T-helper 1 cell (primary cell): ENCODE measurements at places on chromosomes 7 and 10.

- no peak for DNase-seq
Measured at GRCh38 chr7:130151591-130152492, 53.4 kb downstream of the TMEM209 start.

DNA sequence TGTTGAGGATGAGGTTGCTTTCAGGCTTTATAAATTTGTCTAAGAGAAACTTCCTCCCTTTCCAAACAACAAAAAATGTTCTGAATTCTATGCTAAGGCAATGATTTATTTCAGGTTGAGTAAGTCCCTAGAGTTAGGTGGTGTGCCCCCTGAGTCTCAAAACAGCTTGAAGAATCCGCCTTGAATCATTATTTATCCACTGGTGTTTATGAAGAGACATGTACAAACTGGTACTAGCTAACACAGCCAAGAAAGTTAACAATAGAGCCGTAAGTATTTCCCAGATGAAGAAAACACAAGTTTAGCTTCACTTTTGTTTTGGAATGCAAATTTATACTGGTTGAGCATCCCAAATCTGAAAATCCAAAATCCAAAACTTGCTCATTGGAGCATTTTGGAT, 66.2 kb upstream of the SRPK2 start:
- no peak for DNase-seq

DNA sequence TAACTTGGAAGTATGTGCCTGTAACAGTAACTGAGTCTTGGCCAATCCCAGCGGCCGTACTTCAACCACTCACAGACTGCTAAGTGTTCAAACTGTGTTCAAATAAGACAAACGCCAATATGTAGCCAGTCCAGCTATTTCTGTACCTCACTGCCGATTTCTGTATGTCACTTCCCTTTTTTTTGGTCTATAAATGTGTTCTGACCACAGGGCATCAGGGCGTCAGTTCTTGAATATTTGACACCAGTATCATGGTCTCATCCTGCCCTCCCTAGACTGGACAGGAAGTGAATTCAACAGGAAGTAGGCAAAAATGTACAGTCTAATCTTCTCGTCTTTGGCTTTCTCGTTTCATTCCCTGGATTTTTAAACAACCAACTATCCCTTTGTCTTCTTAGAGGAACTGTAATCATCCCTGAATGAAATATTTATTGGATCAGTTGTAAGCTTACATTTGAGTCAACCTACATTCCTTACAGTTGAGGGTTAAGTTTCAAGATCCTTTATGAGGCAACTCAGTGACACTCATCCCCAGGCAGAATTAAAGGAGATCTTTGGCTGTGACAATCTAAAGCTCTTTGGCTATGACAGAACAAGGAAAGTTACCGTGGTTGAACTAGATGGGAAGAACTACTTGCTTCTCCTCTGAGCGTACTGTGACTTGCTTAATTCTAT, 232.7 kb downstream of the NSUN6 start:
- DNase-seq: no peak

DNA sequence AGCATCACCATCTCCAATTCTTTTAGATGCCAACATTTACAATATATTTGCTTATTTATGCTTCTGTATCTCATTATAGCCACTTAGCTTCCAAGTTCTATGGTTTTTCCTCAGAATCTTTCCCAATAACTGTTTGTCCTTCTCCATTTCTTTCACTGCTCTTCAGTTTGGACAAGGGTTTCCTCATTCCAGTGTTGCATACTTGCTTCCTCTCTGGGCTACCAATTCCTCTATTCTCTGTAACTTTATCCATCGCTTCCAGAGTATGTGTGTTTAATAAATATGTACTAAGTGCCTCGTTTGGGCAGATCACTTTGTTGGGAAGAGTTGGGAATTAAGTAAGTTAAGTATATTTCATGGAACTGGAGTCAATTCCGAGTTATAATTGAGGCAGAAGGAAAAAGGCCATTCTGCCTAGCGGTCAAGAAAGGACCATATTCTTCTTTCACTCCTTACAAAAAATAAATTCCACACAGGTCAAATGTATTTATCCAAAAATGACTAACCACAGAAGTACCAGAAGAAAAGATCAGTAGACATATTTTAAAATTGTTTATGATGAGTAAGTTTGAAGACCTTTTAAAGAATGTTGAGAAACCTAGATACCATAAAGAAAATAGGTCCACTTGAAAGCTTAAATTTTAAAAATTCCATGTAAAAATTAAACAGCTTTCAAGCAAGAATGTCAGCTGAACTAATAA, 10.8 kb downstream of the STAMBPL1 start:
- no peak for DNase-seq

DNA sequence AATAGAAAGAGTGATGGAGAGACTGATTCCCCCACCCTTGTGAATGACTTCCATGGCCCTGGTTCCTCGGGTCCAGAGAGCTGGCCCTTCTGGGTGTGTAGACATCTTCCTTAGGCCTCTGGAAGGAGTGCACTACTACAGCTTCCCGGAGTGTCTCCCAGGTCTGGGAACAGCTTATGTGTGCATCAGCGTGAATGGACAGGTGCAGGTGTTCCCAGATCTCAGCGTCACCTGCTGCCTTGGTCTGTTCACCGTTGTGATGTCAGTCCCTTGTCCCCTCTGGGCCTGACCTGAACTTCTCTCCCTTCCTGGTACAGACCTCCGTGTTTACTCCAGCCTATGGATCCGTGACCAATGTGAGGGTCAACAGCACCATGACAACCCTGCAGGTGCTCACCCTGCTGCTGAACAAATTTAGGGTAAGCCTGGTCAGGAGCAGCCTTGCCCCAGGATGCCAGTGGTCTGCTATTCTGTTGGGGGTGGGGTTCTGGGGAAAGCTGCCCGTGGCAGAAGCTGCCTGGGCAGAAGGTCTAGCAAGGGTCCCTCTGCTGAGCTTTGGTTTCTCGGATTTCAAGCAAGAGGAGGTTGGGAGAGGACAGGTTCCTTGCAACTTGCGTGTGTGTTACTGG, 10.5 kb upstream of the DEPP1 start:
- no peak for DNase-seq

DNA sequence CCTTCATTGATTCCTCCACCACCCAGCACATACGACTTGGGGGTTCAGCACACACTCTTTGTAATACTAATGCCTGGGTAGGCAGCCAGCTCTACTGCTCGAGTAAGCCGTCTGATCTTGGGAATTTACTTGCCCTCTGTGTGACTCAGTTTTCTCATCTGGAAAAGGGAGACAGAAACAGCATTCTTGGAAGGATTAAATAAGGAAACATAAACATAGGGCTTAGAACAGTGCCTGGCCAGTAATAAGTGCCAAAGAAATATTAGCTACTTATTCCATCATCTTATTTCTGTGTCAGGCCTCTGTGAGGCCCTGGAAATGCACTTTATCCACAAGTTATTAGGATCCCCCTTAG, 130.1 kb downstream of the TNS3 start:
- DNase-seq: no peak

- DNase-seq: no peak
Measured at GRCh38 chr10:80132299-80133139, at the start of gene PLAC9. Gene PLAC9 (plus strand): TSS chr10:80132730. CDS start chr10:80132763, 33 bp downstream.

GRCh38 chr7:105756367-105756766, 120.0 kb downstream of the ATXN7L1 start:
- no peak for DNase-seq

DNA sequence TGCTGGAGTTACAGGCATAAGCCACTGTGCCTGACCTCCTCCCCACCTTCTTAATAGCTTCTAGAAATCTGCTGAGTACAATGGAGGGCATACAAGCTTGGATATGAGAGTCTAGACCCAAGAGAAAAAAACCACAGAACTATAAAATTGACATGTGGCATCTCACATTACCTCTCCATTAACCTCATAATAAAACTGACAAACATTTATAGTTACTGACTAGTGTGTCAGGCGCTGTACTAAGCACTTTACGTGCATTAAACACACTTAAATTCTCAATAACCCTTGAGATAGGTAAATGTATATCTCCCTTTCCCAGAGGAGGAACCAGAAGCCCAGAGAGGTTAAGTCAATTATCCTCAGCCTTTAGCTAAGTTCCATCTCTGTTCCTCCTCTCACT, 300.5 kb upstream of the MYO3A start:
- no peak for DNase-seq

GRCh38 chr10:99777918-99778714, 4.3 kb upstream of the ABCC2 start:
- no peak for DNase-seq

- no peak for DNase-seq
Measured at GRCh38 chr10:91880310-91880709, 29.0 kb downstream of the FGFBP3 start.

DNA sequence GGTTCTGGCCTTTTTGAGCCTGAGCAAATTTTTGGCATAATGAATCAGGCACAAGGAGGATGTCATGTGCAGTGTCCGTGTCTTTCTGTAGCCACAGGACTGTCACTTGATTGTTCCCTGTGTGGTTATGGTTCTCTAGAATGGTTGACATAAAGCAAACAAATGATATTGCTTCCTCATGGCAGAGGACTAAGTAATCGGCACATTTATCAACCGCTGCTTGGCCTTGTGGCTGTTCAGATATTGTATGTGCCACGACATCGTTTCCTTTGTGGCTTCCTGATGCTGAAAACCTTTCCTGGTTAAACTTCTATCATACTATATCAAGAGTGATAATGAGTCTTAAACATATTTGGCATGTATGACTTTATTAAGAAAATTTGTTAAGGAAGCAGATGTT, 598.8 kb downstream of the SUGCT start:
- DNase-seq: no peak

DNA sequence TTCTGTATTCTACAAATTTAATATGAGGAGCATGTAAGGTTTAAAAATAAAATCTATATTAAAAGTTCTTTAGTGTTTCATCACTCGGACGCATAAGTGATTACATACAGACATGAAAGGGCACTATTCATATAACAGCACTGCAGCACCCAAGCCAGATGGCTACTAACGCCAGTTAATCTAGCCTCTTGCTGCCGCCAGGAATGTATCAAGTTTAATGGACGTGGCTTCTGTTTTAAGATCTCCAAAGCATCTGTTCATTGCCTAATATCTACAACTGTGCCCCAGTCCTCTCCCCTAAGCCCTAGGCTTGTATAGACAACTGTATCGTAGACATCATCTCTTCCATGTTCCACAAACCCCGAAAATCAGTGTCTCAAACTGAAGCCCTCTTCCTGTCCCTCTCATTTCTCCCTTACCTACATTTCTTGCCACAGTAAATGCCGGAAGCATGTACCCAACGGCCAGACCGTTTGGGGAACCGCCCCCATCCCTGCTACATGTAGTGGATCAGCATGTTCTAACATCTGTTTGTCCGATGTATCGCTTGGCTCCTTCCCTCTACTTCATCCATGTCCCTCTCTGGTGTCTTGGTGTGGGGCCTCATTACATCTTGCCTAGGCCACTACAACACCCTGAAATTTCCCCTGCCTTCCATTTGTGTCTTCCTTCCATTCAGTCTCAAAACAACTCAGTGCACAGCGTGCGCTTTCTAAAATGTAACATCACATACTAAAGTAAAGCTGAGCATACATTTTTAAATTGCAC, 147.5 kb upstream of the RSU1 start:
- DNase-seq: no peak

GRCh38 chr7:30157204-30157603, 22.4 kb downstream of the MTURN start:
- DNase-seq: no peak

DNA sequence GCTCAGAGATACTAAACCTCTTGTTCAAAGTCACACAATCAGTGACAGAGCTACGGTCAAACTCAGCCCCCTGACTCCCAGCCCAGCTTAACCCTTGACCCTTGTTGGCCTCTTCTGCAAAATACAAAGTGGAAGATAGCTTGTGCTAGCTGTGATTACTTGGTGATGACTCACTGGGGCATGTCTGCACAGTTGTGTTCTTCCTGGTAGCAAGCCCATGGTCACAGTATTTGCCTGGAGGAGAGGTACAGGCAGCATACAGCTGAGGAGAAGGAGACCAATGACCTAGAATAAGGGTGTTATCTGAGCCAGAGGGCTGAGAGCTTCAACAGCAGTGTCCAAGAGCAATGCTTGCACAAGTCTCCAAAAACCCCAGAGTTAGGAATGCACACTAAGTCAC, 5.7 kb upstream of the HSPA12A start:
- DNase-seq: no peak

- no peak for DNase-seq
Measured at GRCh38 chr10:103781329-103782061, 73.9 kb downstream of the SH3PXD2A start.

DNA sequence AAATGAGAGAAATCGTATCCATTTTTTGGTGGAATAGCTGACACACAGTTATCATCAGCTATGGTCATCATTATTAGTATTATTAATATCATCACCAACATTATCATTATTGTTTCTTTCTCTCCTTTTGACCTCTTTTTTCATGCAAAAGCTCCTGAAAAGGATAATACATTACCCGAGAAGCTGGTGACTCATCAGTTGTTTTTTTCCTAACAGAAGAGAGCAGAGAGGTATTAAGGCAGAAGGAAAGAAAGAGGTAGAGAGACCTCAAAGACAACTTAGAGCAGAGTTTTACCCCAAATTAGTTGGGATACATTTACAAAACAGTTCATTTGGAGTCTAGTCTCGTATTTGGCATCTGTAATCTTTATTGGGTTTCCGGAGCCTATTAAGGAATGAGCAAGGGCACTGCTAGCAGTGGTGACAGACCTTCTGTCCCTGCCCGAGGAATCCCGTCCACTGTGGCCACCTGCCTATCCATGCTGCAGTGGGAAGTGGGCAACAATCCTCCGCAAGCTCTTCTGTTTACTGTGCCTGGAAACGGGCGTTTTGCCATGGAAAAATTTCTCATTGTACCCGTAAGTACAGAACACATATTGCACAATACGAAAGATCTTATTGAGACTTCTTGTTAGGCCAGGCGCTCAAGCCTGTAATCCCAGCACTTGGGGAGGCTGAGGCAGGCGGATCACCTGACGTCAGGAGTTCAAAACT, 170.0 kb upstream of the MKLN1 start:
- DNase-seq: no peak

- DNase-seq: no peak
Measured at GRCh38 chr7:7103343-7104313, 78.7 kb upstream of the C1GALT1 start.

DNA sequence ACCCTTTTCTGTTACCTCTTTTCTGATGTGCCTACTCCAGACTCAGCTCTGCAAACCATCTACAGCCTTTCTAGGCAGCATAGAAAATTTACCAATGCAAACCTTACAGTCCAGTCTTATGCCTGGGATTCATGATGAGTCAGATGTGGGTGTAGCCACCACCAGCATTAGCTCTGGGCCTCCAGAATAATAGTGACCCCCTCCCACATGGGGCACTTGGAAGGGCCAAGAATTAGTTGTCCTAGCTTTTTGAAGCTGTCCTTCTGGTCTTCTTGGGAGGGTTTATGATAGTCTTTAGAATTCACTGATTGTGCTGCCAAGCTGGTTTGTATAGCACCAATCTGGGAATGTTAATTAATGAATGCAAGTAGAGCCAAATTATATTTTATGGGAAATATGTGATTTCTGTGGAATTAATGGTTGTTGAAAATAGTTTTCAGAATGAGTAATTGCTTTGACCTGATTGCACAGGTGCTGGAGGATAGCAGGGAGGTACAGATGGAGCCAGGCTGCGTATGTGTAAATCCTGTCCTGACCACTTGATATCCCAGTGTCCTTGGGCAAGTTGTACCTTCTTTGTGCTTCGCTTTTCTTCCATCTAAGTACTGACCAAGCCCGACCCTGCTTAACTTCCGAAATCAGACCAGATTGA, 94.8 kb downstream of the CPED1 start:
- DNase-seq: no peak
